ENCODE measurements at places on chromosomes 6 and 20.
A peak's percentile ranks its signal among the peaks of the same experiment; 100 is the strongest.

GRCh38 chr6:16436550-16436949, 198.2 kb downstream of the GMPR start:
- peak; percentile 43 for DNase-seq

DNA sequence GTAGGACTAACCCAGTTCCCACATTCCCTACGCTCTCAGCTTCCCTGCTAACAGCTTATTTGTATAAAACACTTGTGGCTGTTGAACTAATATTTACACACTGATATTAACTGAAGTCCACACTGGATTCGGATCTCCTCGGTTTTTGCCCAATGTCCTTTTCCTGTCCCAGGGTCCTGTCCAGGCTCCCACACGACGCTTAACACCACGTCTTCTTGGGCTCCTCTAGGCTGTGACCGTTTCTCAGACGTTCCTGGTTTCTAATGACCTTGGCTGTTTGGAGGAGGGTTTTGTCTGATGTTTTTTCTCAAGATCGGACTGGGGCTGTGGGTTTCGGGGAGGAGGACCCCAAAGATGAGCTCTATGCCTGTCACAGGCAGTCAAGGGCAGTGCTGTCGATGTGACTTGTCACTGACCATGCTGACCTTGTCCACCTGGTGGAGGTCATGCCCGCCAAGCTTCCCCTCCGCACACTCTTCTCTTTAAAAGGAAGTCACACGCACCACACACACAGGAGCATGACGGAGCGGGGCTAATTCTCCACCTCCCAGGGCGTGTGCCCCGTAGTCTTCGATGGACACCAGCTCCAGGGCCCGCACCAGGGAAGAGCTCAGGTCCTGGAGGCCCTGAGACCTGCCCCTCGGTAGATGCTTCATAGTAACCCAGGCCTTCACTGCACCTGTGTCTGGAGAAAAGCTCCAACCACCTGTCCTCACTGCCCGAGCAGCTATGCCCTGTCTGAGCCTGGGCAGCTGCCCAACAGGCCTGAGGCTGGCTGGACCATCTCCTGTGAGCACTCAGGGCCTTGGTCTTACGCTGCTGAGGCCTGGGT, 72.0 kb downstream of the TTLL2 start:
- no peak for DNase-seq

GRCh38 chr20:36791862-36792261, 18.3 kb upstream of the DSN1 start:
- DNase-seq: no peak

- DNase-seq: no peak
These were observed 1090.3 kb downstream of the HACE1 start for GRCh38 chr6:103769431-103769830.

DNA sequence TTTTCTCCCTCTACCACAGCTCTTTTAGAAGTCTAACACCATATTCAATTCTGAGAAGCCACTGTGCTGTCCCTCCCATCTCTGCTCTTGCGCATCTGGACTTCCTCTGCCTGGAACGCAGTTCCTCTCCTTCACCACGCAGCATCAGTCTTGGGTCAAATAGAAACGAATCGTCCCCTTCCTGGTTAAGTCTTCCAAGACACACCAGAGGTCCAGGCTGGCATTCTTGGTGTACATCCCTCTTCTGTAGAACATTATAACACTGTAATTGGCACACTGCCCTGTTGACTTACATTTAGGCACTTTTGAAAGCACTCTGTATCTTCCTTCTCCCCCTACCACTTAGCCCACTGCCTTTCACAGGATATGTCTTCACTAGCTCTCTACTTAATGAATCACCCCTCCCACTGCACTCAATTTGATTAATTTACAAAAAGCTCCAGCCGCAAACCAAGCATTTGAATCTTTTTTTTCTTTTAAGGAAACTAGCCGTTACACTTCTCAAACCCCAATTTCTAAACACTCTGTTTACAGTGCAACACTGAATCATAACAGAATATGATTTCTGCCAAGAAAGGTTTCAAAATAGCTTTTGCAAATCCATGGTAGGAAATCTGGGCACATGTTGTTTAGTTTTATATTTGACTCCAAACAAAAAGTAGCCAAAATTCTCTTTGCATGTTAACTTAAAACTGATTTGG, 140.8 kb upstream of the CARMIL1 start:
- peak; percentile 56 for DNase-seq

- no peak for DNase-seq
These were observed 27.6 kb upstream of the CGA start for GRCh38 chr6:87122477-87122876.

- DNase-seq: no peak
These were observed 1.3 kb upstream of the KIAA0408 start for GRCh38 chr6:127460465-127460864.

GRCh38 chr20:2093159-2093781, 8.4 kb upstream of the STK35 start:
- DNase-seq: no peak

- DNase-seq: no peak
These were observed 550.3 kb downstream of the UTRN start for GRCh38 chr6:144835322-144835973.

DNA sequence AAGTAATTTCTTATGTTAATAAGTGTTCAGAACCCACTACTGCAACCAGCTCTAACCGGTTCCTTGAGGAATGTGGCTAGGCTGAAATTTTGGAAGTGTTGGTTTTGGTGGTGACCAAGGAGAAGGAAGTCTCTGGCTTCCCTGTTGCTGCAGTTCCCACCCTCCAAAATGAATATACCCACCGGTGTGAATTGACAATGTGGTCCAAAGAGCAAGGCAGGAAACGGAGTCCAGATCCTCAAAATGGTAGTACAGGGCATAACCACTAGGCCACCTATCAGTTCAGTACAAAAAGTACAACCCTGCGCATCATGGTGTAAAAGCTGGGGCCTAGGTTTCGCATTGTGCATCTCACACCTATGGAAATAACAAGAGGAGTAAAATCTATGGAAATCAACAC, 2.8 kb downstream of the ADNP start:
- DNase-seq: no peak

GRCh38 chr20:43846516-43846905, 68.1 kb upstream of the TOX2 start:
- no peak for DNase-seq

All from activated CD4-positive, alpha-beta T cell treated with anti-CD3 and anti-CD28 coated beads, Interleukin-2, amount 50 U/mL, for 4 hours (primary cell).